SJSA1 (cell line): ENCODE measurements at places on chromosomes 6 and 20.

DNA sequence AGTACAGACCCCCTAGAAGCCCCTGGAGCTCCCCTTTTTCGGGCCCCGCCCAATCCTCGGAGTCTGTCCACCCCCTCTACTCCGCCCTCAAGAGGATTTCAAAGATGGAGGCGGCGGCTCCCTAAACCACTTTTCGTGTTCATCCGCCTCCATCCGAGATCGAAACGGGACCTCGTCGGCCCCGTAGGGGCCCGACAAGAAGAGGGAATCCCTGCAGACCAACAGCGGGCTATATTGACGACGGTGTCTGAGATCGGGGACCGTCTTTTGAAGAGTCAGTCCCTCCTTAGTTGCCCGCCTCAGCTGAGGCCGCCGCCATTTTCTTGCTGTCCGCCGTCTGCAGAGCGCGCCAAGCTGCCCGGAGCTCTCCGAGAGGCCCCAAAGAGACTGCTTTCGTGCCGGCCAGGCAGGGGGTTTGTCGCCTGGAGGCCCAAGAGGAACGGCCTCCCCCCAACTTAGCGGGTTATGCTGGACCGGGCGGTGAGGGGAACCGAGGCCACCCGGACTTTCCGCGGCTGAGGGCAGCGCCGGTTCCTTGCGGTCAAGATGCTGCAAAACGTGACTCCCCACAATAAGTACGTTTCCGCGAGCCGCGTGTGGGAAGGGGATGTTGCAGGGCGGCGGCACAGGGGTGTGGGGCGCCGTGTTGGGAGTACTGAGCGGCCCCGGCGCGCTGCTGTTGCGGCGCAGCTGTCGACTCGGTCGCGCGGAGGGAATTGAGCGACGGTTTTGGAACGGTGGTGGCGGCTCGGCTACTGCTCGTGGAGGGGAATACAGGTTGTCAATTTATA is 4.2 kb downstream of the BRD2 start:
- DNase-seq: no peak

- no peak for DNase-seq
These were observed 184.5 kb upstream of the RAB32 start for GRCh38 chr6:146359131-146359530.

- DNase-seq: peak; percentile 84
These were observed 88.1 kb downstream of the SNAP25 start for GRCh38 chr20:10306440-10307358.

DNA sequence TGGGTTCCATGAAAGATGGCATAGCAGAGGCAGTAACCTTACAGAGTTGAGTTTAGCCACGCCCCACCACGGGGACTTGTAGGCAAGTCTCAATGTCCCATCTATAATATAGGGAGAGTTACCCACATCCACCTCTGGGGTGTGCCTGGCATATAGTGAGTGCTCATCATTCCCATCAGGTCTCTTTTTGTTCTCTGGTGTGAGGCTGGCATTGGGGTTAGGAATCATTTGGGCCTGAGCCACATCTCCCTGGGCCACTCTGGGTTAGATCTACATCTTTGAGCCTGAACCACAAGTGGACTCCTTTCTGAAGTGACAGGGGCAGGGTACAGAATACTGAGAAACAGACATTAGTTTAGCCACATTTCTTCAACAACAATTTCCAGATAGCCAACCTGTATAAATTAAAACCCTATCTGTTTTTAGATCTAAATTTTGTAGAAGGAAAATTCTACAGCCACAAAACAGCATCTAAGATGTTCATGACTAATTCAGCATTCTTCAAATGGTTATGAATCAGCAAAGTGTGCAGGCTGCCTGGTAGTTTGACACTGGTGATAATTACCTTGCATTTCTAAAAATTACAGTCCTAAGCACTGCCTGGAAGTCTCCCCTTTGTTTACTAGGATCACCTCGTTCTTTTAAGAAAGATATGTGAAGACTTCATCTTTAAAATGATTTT is 20.1 kb downstream of the RNF24 start:
- no peak for DNase-seq

DNA sequence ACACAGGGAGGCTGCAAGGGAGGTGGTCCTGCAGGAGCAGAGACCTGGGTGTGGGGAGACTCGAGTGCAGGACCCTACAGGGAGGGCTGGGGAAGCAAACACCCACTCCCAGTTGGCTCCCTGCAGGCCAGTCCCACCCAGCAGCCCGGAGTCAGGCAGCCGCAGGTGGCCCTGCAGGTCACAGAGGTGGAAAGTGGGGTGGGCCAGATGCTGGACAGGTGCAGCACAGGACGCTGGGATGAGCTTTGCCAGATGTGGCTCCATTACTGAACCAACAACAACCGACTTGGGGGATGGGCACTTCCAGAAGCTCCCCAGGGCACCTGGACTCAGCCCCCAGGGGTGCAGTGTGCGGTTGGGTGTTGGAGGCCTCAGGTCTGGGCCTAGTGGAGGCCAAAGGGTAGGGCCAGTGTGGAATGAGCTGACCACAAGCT is 26.6 kb upstream of the MYT1 start:
- DNase-seq: peak; percentile 36

DNA sequence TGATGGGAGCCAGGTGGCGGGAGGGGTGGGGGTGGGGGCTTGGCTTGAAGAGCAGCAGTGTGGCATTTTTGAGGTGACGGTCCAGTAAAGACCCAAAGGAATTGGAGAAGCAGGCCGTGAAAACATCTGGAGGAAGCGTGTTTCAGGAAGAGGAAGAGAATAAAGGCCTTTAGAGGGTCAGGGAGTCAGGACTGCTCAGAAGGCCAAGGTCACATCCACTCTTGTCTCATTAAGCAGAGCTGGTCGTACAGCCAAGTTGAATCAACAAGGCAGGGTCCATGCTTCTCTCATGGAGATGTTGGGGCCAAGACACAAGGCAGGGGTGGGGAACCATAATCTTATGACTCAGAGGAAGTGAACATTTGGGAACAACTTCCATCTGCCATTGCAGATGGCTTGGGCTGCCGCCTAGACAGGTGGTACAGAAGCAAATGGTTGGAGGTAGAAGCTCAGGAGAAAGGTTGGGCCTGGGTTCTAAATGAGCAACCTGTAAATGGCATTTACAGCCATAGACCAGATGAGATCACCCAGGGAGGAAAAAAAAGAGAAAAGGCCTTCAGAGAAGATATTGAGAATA is 179.6 kb downstream of the TTLL2 start:
- no peak for DNase-seq

DNA sequence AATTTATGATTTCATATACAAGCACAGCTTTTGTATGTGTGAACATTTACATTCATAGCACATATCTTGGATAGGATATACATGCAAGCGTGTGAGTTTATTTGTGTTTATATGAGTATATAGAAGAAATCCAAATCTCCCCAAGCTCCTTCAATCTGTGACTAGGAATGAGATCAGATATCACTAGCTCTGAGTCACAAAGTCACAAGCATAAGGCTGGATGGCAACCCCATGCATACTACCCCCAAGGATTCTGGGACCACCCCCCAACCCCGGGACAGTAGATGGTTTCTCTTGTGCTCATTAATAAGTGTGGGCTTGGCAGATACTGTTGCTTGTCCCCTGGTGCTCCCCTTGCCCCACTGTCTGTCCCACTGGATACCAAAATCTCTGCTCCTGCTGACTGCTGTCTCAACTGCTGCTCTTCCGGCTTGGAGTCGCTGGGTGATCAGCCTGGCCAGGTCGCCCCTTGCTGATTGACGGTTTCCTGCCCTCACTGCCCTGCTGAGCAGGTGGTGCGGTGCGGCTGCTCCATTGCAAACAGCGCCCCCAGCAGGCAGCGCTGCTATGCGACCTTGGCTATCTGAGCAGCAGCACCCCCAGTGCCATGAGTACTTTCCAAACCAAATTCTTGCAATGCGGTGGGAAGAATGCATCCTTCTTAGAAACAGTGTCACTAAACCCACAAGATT is 279.4 kb downstream of the CD83 start:
- DNase-seq: no peak

DNA sequence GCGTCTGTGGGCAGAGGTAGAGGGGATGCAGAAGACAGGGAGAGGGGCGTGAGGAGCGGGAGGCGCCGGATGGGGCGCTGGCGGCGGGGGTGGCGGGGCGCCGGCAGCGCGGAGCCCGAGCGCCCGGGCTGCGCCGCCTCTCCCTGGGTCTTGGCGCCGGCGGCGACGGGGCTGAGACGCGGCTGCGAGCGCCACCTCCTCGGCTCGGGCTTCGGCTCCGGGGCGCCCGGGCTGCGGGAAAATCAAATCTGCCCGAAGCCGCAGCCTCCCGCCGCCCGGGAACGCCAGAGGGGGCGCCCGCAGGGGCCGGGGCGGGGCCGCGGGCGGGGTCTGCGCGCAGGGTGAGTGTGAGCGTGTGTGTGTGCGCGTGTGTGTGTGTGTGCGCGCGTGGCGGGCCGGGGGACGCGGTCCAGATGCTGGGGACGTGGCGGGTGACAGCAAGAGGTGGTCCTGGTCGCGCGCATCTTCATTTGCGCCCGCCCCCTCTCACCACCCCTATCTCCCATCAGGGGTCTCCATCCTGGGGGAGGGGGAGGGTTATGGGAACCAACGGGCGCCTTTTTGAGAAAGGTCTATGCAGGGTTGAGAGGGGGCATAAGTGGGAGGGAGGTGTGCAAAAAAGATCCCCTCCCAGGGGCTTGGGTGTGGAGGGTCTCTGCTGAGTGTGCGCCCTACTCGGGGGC is 646 bp upstream of the CPNE5 start:
- no peak for DNase-seq

DNA sequence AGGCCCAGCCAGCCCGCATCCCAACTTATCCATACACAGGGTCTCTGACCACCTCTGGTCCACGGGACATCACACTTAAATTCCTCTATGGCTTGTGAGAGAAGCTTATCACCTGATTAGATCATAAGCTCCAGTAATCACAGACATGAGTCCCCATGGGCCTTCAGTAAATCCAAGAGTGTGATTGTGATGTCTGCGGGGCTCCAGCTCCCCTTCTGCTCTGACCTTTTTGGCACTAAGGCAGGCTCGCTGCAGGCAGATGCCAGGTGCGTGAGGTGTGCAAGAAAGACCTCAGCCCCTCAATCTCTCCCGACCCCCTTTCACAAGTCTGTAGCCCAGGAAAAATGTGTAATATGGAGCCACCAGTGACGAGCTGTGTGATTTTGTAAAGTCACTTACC is 127.6 kb upstream of the DUSP22 start:
- DNase-seq: no peak

- DNase-seq: no peak
These were observed 283.0 kb upstream of the CDH4 start for GRCh38 chr20:60968853-60969720.

GRCh38 chr6:41650120-41650519 is 11.9 kb downstream of the MDFI start:
- no peak for DNase-seq

DNA sequence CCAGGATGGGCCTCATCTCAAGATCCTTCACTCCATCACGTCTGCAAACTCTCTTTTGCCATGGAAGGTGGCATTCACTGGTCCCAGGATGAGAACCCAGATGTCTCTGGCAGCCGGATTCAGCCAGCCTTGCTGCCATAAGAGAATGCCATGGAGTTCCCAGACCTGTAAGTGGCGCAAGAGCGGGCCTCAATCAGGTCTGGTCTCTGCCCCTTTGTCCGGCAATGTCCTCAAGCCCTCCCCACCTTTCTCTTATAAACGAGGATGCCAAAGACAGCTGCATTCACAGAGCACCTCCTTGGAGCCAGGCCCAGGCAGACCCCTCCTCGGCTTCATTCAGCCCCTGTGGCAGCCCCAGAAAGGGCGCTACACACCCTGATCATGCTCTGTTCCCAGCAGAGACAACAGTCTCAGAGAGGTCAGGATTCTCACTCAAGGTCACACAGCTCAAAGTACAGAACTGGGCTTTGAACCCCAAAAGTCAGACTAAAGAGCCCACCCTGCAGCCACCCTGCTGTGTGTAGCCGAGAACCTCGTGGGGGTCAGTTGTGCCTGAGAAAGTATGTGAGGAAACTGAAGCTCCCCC is 263.7 kb downstream of the TAF4 start:
- DNase-seq: no peak

DNA sequence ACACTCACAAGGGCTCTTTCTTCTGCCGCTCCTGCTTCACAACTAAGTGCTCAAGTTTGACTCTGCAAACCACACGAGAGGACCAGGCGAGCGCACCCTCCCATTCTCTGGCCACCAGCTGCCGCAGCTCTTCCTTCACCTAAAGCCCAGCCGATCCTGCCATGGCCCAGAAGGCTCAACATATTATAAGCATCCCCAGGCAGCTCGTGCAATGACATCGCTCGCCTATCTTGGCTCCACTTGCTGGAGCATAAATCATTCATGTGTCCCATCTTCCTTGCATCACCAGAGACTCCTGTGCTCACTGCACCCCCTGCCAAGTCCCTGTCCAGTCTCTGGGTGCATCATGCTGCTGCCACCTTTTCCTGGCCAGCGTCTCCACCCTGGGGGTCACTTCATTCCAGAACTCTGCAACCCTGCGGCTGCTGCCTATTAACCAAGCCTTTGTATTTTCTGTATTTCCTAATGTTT is 59.0 kb downstream of the PSMG4 start:
- DNase-seq: no peak

GRCh38 chr6:76876922-76877553 is 586.3 kb downstream of the HTR1B start:
- no peak for DNase-seq

GRCh38 chr20:14055127-14055742 is 59.9 kb downstream of the MACROD2 start:
- DNase-seq: no peak

- DNase-seq: no peak
These were observed 17.2 kb downstream of the ZBTB2 start for GRCh38 chr6:151374036-151374683.

GRCh38 chr6:5205877-5206850 is 54.6 kb downstream of the LYRM4 start:
- DNase-seq: no peak

GRCh38 chr6:167150941-167151549 is 6.7 kb downstream of the GPR31 start:
- DNase-seq: no peak

DNA sequence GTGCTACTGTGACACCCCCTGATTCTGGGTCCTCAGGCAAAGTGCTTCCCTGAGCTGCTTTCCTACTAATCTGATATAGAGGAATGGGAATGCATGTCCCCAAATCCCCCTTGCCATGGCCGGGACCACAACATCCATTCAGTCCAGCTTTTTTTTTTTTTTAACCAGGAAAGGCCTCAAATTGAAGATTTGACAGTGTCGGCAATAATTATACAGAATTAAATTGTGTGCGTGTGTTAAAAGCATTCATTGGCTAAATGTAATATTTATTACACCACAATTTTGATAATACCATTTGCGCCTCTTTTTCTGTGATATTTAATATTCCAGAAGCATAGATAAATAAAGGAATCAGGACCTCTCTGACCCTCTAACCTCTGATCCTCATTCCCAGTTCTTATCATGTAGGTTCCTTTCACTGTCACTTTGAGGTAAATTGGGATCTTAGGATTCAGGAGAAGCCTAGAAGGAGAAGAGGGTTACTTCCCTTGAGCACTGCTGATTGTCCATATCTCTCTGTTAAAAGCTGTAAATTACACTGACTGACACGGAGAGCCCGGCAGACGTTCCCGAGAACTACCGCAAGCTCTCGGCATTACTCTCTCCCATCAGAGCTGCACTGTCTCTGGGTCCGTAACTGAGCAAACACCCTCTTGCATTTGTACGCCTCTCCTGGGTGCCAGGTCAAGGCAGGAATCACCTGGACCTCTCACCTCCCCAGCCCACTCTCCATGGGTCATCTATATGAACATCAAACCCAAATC is 29.4 kb upstream of the MAFB start:
- no peak for DNase-seq

GRCh38 chr6:2760882-2761842 is 4.0 kb upstream of the WRNIP1 start:
- DNase-seq: no peak
